Activated CD4-positive, alpha-beta T cell treated with anti-CD3 and anti-CD28 coated beads, Interleukin-2, Interleukin-6, amounts not matched to agents 100 ng/mL and 50 ng/mL, durations not matched to agents 16 hours and 8 hours (primary cell): ENCODE measurements at places on chromosomes 6 and 20.

DNA sequence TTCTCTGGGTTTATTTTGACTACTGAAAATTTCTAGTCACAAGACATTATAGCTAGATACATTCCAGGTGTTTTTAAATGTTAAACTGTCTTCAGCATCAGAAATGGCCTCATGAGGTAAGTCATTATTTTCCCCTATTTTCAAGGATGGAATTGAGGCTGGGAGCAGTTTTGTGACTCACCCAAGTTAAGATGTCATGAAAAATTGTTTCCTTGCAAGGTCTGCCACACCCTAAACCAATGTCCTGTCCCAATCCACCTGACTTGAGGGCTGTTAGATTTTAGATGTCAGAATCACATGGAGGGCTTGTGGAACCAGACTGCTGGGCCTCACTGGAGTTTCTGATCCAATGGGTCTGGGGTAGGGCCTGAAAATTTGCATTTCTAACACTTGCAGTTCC, 16.9 kb downstream of the SLC22A3 start:
- no peak for DNase-seq

GRCh38 chr6:148750838-148751792, 4.3 kb downstream of the UST start:
- no peak for DNase-seq

DNA sequence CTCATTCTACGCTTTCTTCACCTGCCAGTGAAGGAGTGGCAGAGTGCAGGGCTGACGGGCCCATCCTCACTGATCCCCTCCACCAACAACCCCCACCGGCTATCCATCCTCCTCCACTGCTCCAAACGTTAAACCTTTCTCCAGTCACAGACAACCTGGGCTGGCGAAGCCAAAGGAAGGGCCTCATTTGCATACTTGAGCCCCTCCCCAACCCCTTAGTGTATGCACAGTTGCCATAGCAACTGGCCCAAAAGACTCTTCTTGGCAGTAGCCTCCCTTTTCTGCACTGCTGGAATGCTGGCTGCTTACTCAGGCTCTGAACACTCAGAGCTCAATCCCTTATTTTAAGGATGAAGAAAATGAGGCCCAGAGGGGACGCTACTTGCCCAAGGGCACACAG, 130.3 kb downstream of the GRM4 start:
- DNase-seq, result no peak

DNA sequence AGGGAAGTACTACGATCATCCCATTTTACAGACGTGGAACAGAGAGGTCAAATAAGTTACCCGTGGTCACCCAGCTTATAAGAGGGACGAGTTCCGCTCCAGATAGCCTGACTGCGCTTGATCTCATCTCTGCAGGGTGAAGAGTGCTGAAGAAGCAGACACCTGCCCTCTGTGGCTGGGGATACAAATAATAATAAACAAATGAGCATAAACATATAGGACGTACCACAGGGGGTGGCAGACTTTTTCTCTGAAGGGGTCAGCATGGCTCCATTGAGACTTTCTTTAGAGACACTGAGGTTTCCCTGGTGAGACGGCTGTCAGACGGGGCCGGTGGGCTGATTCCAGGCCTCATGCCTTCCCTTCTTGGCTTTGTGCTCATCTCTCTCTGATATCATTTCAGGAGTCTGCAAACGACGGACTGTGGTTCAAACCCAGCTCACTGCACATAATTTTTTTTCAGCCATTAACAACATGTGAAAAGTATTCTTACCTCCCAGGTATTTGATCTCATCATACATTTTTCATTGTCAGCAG, 47.1 kb downstream of the IRF4 start:
- DNase-seq, result no peak

DNA sequence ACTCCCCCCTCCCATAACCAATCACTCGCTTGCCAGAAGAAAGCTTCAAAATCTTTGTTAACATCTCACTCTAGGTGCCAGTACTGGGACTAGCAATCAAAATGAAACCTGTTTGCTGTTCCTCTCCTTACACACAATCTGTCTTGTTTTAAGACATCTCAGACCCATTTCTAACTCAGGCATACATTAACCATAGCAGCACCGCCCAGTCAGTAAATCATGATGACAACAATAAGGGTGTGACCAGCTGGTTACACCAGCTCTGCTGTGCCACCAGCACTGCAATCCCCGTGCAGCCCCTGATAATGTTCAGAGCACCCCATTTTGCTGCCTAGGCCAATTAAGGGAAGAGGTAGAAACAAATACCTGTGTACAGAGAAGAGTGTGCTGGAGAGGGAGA, 185.2 kb upstream of the TAB2 start:
- peak; percentile 64 for DNase-seq

DNA sequence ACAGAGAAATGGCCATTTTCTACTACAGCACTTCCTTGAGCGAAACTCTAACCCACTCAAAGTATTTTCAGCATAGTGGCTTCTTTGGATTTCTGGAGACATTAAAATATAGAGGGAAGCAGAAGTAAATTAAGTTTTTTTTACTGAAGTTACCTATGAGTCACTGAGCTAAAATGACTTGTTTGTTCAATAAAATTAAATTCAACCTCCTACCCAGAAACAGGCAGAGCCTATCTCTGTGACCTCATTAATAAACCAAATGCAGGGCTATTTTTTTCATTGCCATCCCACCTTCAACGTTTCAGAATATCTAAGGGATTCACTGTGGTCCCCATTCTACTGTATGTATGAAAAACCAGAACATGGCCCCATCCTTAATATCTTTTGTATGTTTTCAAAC, 133.0 kb downstream of the MTFR2 start:
- DNase-seq, result no peak

DNA sequence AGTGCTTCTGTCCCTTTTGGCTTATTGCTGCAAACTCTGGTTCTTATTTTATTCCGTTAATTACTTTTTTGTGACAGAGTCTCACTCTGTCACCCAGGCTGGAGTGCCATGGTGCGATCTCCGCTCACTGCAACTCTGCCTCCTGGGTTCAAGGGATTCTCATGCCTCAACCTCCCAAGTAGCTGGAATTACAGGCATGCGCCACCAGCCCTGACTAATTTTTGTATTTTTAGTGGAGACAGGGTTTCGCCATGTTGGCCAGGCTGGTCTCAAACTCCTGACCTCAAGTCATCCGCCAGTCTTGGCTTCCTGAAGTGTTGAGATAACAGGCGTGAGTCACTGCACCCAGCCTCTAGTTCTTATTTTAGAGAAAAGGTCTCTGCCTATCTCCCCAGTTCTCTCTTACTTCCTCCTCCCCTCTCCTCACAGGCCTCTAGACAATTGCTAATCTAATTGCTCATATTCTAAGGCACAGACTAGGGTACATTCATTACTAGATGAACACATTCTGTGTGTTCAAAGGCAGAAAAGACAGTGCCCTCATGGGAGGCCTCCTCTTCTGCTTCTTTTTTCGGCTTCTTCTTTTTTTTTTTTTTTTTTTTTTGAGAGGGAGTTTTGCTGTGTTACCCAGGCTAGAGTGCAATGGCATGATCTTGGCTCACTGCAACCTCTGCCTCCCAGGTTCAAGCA, 27.0 kb downstream of the EDEM2 start:
- DNase-seq, result peak; percentile 45

DNA sequence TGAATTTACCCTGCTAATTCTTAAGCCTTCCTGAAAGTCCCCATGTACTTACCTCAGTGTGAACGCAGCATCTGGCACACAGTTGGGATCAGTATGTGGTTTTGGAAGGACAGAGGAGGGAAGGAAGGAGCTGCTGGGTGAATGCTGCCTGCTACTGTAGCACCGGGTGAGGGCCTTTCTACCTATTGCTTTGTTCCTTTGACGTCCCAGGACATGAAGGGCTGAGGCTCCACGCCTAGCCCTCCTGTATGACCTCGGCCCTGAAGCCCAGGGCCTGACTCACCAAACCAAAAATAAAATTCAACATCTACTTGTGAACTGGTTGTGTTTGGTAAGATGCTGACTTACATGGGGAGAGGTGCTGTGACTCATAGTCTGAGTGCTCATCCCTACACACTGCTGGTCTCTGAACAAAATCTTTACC, 51.1 kb downstream of the ARID1B start:
- DNase-seq, result peak; percentile 42

DNA sequence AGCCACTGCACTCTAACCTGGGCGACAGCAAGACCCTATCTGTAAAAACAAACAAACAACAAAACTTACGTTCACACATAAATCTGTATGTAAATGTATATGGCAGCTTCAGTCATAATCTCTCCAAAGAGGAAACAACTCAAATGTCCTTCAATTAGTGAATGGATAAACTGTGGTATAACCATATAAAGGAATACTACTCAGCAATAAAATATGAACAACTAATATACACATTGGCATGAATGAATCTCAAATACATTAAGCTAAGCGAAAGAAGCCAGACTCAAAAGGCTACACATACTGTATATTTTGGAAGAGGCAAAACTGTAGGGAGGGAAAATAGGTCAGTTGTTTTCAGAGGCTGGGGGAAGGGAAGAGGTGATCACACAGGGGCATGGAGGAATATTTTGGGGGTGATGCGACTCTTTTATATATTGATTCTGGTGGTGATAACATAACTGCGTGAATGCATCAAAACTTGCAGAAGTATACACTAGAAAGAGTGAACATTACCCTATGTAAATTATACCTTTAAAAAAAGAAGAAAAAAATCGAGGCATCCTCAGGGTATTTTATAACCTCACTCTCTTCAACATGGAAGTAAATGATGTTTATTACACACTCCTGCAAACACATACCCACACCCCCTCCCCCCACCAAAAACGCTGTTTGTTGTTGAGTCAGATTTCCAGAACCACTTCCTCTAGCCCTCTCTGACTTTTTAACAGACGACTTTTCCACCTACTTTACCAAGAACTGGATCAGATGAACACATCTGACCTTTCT, 115.2 kb upstream of the RNF24 start:
- DNase-seq, result peak; percentile 86

DNA sequence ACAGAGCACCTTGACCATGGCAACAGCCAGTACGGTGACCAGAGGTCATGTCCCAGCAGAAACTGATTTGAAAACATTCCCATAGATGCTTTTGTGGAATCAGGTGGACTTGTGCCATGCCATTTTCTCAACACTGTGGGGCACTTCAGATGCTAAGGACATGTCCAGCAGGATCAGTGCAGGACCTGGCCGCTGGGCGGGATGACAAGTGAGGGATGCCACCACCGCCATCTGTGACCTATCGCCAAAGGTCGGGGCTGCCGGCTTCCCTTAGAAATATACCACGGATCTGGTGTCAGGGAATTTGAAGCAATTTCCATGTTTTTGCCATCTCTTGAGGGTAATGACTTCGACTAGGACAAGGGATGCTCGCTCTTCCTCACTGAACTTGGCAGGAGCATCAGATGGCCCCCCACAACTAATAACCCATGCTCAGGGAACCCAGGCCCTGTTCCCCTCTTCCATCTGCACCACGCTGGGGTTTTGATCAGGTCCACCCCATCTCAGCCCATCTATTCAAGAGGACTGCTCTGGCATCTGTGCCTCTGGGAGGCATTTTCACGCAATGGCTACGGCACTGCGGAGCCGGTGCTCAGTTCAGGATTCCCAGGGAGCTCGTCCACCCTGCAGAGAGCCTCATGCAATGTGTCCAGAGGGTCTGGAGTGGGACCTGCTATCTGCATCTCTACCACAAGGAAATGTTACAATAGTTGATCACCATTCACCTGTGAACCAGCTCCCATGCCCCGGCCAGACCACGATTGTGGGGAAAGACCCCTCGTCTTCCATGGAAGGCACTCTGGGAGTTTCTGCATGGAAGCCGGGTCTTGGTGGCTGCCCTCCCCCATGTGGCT, 302.6 kb downstream of the TAF4 start:
- DNase-seq, result no peak

DNA sequence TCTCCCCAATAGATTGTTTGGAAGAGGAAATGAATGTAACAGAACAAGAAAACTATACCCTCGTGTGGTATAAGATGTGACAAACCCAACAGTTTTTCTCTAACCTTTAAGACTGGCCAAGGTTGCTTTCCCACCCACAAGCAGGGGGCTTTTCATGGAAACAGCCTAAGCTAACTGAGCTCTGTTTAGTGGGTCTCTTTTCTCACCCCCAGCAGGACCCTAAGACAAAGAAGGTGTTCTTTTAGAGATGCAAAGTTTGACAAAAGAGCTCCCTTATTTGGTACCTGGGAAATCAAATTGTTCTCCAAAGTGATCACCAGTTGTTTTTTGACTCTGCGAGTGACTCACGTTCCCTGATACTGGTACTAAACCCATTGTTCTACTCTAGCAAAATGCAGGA, 59.1 kb downstream of the MBOAT1 start:
- no peak for DNase-seq

DNA sequence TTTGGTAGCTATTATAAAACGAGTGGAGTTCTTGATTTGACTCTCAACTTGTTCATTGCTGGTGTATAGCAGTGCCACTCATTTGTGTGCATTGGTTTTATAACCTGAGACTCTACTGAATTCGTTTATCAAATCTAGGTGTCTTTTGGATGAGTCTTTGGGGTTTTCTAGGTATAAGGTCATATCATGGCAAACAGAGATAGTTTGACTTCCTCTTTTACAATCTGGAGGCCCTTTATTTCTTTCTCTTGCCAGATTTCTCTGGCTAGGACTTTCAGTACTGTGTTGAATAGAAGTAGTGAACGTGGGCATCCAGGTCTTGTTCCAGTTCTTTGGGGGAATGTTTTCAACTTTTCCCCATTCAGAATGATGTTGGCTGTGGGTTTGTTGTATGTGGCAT, 38.8 kb downstream of the SUMO4 start:
- DNase-seq, result no peak

GRCh38 chr6:107154801-107155160, 39.5 kb upstream of the BEND3 start:
- no peak for DNase-seq

DNA sequence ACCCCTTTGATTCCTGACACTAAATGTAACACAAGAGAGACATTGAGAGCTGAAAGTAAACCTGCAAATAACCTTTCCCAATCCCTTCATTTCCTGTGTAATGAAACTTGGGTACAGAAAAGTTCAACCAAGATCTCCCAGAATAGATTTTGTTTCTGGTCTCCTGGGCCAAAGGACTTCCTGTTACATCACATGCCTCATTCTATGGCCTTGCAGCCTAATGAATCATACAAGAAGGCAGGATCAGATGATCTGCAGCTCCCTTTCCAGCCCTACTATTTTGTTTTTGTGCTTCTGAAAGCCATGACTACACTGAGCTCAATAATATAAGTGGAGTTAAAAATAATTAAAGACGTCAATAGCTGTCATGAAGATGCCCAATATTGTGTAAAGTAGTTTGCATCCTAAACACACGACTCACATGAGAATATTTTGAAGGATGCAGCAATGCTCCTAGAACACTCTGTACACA, 73.4 kb upstream of the NOX3 start:
- DNase-seq, result peak; percentile 22

GRCh38 chr6:9593554-9593953, 821.3 kb downstream of the TFAP2A start:
- no peak for DNase-seq

- no peak for DNase-seq
Observed at GRCh38 chr20:47007826-47008655, 113.4 kb downstream of the EYA2 start.

DNA sequence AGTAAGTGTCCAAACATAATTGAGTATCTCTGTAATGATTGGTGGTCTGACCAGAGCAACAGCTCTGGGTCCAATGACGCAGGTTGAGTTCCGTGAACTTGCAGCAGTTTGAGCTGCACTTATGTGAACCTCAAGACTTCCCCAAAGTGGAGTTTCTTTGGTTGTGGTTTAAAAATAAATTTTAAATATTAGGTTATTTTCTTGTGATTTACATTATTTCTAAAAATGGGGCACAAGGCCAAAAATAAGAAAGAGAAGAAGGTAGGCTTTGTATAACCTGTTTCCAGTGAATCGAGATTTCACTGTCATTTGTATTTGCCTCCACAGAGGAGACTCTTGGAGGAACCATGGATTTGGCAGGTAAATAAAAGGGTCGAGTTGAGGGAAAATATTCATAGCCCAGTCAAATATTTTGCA, 166.4 kb upstream of the ZNF217 start:
- no peak for DNase-seq

GRCh38 chr6:23006656-23007055, 437.3 kb downstream of the HDGFL1 start:
- no peak for DNase-seq
